ENCODE measurements at places on chromosomes 4 and X.

GRCh38 chr4:177451108-177451500, 8.9 kb upstream of the AGA start:
- DNase-seq, result no peak

- no peak for DNase-seq
Observed at GRCh38 chrX:71533851-71534561, 1.1 kb downstream of the OGT start.

DNA sequence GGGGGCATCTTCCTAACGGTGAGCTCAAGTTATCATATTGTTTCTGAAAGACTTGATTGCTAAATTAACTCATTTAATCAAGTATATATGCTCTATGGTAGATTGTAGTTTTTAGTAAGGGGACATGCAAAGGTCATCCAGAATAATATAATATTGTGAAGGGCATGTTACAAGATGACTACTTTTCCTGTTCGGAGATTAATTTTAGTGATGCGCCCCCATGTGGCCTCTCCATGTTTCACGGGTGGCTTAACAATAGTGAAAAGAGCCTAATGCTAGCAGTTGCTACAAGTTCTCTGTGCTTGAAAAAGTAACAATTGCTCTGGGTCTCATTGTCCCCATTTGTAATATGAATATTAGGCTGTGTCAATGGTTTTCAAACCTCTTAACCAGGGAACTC, 12.2 kb downstream of the SMPX start:
- DNase-seq, result no peak

DNA sequence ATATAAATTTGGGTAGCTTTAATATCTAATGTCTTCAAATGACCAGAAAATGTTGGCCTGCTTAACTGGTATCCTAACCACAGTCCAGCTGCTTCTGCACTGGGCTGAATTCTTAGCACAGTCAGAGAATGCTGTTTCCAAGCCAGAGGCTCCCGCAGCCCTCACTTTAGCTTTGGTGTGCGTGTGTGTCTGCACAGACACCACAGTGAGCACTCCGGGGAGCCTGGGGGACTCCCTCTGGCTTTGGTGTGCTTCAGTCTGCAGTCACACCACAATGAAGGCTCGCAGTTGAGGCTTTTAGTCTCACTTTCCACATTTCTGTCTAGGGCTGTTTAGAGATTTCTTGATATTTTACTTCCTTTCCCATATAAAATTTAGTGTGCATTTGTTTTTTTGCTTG, 53.6 kb downstream of the APOO start:
- no peak for DNase-seq

DNA sequence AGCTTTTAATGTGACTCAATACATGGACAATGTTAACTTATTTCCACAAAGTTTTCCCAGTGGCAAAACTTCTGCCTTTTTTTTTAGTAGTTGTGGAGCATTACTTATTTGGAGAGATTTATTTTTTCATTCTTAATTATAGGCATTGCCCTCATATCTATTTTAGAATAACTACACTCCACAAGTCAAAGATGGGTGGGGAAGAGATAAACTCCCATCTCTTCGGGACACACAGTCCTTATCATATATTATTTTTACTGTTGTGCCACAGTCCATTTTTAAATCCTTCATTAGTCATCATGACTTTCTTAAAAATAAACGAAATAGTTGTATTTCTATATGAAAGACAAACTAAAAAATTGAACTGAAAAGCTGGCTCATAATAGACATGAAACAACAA, 1.2 kb downstream of the DMD start:
- no peak for DNase-seq

Data from stimulated activated CD8-positive, alpha-beta memory T cell treated with anti-CD3 and anti-CD28 coated beads, Interleukin-4, amount 100 ng/mL, for 1 hour (primary cell).